ENCODE measurements at places on chromosomes 7 and 10.

- DNase-seq, result peak; percentile 30
Measured at GRCh38 chr10:119595676-119596515, 868 bp downstream of the TIAL1 start.

GRCh38 chr10:96512524-96513304 is 1.0 kb downstream of the TLL2 start:
- no peak for DNase-seq

GRCh38 chr7:156236936-156237599 is 403.5 kb upstream of the RNF32 start:
- no peak for DNase-seq

DNA sequence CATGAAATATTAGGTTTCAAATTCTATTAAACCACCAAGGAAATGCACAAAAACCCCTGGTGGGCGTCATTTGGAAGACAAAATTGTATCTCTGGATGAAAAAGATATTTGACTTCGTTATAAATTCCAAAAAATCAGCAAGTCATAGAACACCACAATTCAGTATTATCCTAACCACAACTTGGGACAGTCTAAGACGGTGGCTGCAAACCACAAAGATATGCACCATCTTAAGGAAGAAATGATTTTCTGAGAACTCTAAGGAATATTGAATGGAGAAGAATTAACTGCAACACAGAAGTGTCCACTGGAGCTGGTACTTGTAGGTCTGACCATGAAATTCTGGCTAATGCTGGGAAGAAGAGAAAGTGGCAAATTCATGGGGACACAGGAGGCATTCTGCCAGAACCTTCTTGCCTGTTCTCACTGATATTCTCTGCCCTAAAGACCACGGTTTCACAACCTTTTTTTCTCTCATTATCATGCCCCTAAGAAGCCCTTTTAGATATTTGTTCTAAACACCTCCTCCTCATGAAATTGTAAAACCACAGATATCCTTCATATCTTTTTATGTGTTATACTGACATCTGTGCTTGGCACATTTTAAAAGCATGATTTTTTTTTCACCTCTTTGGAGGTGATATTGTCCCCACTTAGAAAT is 92.9 kb downstream of the SFMBT2 start:
- no peak for DNase-seq

DNA sequence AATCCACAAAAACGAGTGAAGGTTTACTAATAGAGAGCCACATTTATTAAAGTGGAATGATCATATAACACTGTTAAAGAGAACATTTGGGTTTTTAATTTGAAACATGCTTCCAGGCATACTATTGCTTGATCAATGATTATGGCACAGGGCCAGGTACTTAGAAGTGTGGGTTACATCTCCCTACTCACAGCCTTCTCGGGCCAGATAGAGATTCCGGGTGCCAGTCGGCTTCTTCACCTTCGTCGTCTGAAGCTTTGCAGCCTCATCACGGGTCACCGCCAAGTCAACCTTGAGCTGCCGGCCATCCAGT is 19.4 kb downstream of the RBM28 start:
- DNase-seq, result no peak

DNA sequence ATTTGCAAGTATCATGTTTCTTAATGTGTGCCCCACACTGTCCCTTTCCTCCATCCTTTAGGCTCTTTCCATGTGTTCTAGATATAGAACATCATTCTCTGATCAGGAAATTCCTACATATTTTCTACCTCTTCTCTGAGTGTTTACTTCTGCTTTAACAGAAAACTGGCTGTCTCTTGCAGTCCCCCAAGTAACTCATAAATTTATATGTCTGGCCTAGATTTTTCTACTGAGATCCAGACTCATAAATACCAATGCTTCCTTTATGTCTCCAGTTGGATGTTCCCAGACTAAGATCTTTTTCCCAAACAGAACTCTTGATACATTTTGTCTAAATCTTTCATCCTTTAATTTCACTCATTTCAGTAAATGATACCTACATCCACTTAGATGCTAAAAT is 181.8 kb downstream of the CDK14 start:
- no peak for DNase-seq

GRCh38 chr7:93036149-93036640 is 81.6 kb downstream of the SAMD9 start:
- no peak for DNase-seq

GRCh38 chr10:79022565-79023230 is 46.1 kb upstream of the ZMIZ1 start:
- DNase-seq, result no peak

DNA sequence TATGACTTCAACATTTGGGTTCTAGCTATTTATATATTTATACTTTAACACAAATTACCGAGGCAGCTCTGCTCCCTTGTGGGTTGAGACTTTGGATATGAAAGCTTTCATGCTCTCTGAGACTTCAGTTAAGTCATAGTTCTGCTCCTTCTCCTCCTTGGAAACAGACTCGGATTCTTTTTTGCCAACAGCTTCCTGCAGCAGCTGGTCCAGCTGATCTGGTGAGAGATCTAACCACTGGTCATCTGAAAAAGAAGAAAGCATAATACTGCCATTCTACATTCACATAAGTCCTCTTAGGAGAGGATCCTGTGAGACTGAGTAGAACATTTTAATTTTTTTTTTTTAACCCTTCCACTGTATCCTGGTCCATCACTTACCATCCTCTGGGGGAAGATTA is 28.6 kb downstream of the ECD start:
- no peak for DNase-seq

GRCh38 chr7:132221356-132221755 is 354.9 kb downstream of the PLXNA4 start:
- no peak for DNase-seq

DNA sequence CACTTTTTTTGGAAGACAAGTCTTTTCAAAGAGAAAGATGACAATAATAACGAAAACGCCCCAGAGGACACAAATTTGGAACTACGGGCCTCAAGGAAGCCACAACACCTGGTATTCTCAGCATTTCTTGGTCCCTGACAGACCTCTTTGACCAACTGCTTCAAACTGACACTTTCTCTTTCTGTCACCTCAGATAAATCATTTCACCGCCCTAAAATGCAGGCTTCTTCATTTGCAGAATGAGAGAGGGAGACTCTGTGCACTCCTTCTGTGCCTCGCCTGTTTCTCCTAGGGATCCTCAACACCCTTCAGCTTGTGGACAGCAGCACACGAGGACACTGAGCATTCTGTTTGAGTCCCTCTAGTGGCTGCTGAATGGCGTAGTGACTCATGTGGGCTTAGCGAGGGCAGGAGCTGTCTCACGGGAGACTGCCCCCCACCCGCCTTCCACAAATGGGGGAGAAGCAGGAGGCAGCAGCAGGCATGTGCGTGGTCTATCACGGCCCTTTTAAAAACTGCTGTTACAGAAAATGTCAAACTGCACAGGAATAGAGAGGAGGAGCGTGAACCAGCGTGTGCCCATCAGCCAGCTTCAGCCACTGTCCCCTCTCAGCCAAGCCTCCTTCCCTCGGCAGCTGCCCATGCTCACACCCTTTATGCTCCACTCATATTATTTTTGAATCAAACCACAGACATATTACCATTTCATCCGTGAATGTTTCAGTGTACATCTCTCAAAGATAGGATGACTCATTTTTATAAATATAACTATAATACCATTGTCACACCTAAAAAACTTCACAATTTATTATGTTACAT is 41.4 kb downstream of the GSDME start:
- DNase-seq, result no peak

DNA sequence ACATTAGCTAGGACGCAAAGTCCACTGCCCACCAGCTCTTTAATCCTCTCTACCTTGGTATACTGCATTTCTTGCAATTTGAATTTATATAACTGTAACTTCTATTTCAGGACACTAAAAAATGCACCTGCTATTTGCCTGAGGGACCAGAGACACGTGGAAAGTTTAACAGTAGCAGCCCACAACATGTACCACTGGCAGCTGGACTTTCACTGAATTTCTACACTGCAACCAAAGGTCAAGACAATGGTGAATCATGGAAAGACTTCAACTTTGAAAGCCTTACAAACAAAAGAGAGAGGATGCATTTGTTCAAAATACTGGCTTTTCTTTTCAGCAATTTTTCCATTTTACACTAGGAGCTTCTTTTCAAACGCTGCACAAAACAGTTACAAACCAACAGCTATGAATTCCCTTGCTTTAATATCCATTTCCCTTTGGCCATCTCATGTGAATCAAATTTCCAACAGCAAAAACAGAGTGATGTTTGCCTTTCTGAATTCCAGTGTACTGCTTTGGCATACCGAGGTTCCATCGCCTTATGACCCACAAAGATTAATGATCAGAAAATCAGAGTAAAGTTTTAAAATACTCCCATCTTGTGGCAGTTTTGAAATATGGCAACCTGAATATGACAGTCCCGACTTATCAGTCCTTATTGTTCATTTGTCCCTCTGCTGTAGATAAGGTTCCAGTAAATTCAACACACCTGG is 29.9 kb upstream of the HNRNPH3 start:
- DNase-seq, result no peak

GRCh38 chr7:72098807-72099580 is 313.1 kb downstream of the CALN1 start:
- DNase-seq, result no peak

Data from stimulated activated CD8-positive, alpha-beta memory T cell treated with anti-CD3 and anti-CD28 coated beads, Interleukin-7, amount 100 ng/mL, for 1 hour (primary cell).